ENCODE measurements at places on chromosomes 7 and 10.
A peak's percentile ranks its signal among the peaks of the same experiment; 100 is the strongest.

GRCh38 chr7:27139334-27140125, 4.0 kb downstream of the HOXA5 start:
- no peaks in the 10 kb centered on the region for H3K36me3 ChIP-seq
- peaks cover 97% of the 10 kb centered on the region for H3K27me3 ChIP-seq
- H3K27ac ChIP-seq = no peak overlapping the region
- DNase-seq = no peak
- H3K4me3 ChIP-seq = peak overlapping the region; percentile 47

- no peak overlapping the region for H3K4me3 ChIP-seq
- no peaks in the 10 kb centered on the region for H3K27me3 ChIP-seq
- H3K36me3 ChIP-seq = no peaks in the 10 kb centered on the region
- DNase-seq = no peak
- no peak overlapping the region for H3K27ac ChIP-seq
Measured at GRCh38 chr10:46218921-46219320, 67.9 kb upstream of the ANTXRL start.

DNA sequence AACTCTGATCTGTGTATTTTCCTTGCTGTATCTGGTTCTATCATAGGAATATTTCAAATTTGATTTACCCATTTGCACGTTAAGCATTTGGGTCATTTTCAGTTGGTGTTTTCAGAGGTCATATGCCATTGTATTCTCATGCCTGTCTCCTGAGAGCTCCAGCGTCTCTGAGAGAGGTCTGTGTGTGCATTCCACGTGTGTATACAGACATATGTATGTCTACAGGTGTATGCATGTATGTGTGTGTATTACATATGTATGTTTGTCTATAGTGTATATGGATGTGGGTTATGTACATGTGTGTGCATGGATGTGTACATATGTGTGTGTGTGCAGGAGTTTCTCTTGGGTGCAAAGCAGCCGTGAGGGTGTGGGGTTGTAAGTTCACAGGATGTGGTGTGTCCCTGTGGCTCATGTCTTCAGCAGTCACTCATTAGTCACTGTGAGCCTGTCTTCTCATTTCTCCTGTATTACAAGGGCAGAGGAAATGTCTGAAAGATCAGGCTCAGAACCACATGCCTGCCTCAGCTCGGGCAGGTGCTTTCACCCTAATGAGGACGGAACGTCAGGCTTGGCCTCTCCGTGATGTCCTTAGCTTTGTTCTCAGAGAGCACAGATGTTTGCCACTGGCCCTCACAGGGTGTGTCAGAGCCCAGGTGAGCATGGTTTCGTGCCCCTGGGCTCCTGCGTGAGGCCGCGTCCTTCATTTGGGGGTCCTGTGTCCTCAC, 101.6 kb downstream of the NKX6-2 start:
- H3K27me3 ChIP-seq = no peaks in the 10 kb centered on the region
- no peak overlapping the region for H3K4me3 ChIP-seq
- H3K27ac ChIP-seq = no peak overlapping the region
- H3K36me3 ChIP-seq = no peaks in the 10 kb centered on the region
- DNase-seq = no peak
- H3K4me1 ChIP-seq = no peaks in the 10 kb centered on the region

- no peaks in the 10 kb centered on the region for H3K36me3 ChIP-seq
- H3K27me3 ChIP-seq = no peaks in the 10 kb centered on the region
- no peaks in the 10 kb centered on the region for H3K4me1 ChIP-seq
- H3K4me3 ChIP-seq = no peak overlapping the region
Measured at GRCh38 chr7:1845536-1846311, 175.6 kb downstream of the ELFN1 start.

DNA sequence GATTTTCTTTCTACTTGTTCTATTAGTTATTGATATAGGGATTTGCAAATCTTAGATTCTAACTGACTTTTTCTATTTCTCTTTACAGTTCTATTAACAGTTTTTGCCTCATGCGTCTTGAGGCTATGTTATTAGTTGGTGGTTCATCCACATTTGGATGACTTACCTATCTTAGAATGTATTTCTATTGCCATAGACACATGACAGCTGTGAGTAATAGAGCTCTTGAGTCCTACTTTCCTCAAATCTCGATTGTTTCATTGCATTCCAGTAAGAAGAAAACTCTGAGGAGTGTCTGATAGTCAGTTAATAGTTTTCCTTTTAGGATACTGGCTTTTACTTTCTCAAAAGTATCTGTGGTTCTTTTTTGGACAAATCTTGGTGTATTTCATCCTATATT, 241.4 kb upstream of the ZNF32 start:
- no peaks in the 10 kb centered on the region for H3K27me3 ChIP-seq
- H3K27ac ChIP-seq = no peak overlapping the region
- no peaks in the 10 kb centered on the region for H3K36me3 ChIP-seq

GRCh38 chr7:95427914-95428516, 6.8 kb downstream of the PON2 start:
- no peak for DNase-seq
- no peak overlapping the region for H3K4me3 ChIP-seq
- H3K27ac ChIP-seq = no peak overlapping the region

- no peaks in the 10 kb centered on the region for H3K27me3 ChIP-seq
- H3K27ac ChIP-seq = no peak overlapping the region
- no peak overlapping the region for H3K4me3 ChIP-seq
- peaks cover 10% of the 10 kb centered on the region for H3K4me1 ChIP-seq
- no peak for DNase-seq
Measured at GRCh38 chr10:36188461-36188860, 546.4 kb upstream of the FZD8 start.

GRCh38 chr7:92155108-92155739, 20.9 kb upstream of the CYP51A1 start:
- no peaks in the 10 kb centered on the region for H3K27me3 ChIP-seq
- H3K27ac ChIP-seq = no peak overlapping the region
- no peaks in the 10 kb centered on the region for H3K4me1 ChIP-seq
- H3K4me3 ChIP-seq = no peak overlapping the region

GRCh38 chr10:93139059-93139655, 65.5 kb downstream of the CYP26A1 start:
- no peaks in the 10 kb centered on the region for H3K36me3 ChIP-seq
- no peak overlapping the region for H3K4me3 ChIP-seq
- no peaks in the 10 kb centered on the region for H3K4me1 ChIP-seq
- H3K27me3 ChIP-seq = no peaks in the 10 kb centered on the region

DNA sequence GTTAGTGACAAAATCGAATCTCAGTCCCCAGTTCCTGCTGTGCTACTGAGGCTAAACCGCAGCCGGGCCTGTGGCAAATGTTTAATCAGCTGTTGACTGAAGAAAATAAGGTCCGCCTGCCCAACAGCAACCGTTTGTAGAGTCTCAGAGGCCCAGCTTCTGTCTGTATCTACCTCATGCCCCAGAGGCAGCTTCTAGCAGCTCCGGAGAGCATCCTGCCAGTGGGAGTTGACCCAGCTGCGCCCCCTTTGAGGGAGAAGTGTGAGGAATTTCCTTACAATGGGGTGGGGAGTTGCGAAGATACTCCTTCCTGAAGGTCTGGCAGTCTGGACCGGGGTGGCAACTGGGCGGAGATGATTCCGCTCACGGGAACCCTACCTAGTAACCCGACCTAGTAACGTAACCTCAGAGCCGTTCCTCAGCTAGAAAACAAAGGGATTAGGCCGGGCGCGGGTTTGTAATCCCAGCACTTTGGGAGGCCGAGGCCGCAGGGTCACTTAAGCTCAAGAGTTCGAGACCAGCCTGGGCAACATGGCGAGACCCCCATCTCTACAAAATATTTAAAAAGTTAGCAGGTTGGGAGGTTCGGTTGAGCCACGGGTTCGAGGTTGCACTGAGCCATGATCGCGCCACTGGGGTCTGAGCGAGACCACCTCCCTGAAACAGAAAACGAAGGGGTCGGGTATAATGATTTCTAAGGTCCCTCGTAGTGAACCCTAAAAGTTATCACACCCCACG, 846 bp upstream of the ZNF775 start:
- no peaks in the 10 kb centered on the region for H3K27me3 ChIP-seq
- peak; percentile 88 for DNase-seq
- peak overlapping the region; percentile 70 for H3K27ac ChIP-seq
- peaks cover 10% of the 10 kb centered on the region for H3K36me3 ChIP-seq

GRCh38 chr7:117087639-117088396, 134.5 kb downstream of the ST7 start:
- no peaks in the 10 kb centered on the region for H3K27me3 ChIP-seq
- H3K27ac ChIP-seq = no peak overlapping the region
- no peak for DNase-seq
- H3K4me3 ChIP-seq = no peak overlapping the region

GRCh38 chr7:159247910-159248309, 103.2 kb upstream of the VIPR2 start:
- DNase-seq = no peak
- no peaks in the 10 kb centered on the region for H3K27me3 ChIP-seq
- no peak overlapping the region for H3K4me3 ChIP-seq
- no peaks in the 10 kb centered on the region for H3K4me1 ChIP-seq
- no peak overlapping the region for H3K27ac ChIP-seq

DNA sequence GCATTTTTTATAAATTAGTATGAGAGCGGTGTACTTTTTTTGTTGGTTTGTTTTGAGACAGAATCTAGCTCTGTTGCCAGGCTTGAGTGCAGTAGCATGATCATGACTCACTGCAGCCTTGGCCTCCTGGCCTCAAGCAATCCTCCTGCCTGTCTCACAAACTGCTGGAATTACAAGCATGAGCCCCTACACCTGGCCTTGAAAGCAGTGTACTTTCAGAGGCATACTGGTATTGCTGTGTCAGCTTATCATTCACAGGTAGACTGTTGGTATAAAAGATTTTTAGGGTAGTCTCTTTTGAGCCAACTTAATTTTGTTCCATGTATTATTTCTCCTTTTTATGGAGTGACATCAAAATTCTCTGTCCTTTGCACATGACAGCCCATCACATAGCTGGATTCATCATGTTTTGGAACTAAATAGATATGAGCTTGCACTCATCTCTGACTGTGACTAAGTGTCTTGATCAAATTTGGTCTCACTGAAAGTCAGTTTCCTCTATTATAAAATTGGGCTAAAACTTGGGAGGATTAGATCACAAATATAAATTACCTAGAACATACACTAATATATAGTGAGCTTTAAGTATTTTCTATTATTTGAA, 12.4 kb downstream of the GNAT3 start:
- no peak overlapping the region for H3K4me3 ChIP-seq
- H3K4me1 ChIP-seq = no peaks in the 10 kb centered on the region
- DNase-seq = no peak
- no peaks in the 10 kb centered on the region for H3K36me3 ChIP-seq

- no peaks in the 10 kb centered on the region for H3K27me3 ChIP-seq
- H3K36me3 ChIP-seq = no peaks in the 10 kb centered on the region
- no peak for DNase-seq
- no peaks in the 10 kb centered on the region for H3K4me1 ChIP-seq
Measured at GRCh38 chr10:6065406-6065805, 3.2 kb upstream of the IL2RA start.

DNA sequence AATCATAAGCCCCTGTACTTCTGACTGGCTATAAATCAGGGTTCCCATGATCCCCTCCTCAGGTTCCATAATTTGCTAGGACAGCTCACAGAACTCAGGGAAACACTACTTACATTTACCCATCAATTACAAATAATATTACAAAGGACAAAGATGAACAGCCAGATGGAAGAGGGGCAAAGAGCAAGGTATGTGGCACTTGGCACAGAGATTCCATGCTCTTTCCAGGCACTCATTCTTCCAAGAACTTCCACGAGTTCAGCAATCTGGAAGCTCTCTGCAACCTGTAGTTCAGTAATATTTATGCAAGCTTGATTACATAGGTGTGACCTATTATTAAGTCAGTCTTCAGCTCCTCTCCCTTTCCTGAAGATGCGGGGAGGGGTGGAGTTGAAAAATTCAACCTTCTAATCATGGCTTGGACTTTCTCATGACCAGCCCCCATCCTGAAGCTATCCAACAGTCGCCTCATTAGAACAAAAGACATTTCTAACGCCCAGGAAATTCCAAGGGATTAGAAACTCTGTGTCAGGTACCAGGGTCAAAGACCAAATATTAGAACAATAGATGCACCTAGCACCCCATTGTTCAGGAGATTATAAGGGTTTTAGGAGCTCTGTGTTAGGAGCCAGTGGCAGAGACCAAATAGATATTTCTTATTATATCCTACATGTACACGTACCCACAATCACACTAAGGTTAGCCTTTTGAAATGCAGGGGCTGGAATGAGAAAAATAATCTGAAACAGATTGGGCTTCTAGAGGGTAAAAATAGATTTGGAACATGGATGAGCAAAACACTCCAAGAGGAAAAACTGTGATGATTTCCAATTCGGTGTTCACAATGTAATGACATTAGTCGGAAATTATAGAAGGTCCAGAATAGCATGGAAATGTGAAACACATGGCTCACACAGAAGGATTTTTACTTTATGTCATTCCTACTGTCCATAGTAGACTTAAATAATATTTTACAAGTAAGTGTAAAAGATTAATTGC, 7.0 kb downstream of the ANKMY2 start:
- H3K4me1 ChIP-seq = no peaks in the 10 kb centered on the region
- H3K27ac ChIP-seq = no peak overlapping the region
- no peak overlapping the region for H3K4me3 ChIP-seq

DNA sequence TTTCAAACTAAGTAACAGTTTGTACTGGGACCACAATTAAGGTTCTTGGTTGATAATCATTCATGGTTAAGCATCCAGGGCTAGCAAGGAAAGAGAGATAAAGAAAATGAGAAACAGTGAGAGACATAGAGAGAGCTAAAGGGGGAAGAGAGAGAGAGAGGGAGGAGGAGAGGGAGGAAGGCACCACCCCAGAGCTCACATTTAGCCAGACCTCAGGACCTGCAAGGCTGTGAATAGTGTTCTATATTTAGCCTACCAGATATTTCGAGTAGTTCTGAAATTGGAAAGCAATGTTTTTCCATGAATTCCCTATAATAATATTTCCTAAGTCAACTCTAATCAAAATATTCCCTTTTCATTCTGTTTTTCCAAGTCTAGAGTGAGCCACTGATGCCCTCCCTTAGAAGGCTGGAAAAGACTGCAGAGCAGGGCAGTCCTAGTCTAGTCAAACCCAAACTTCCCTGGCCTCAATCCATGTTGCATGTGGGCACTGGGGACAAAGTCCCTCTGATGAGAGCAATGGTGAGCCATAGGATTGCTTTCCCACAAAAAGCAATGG, 119.4 kb upstream of the INHBA start:
- H3K27me3 ChIP-seq = no peaks in the 10 kb centered on the region
- H3K36me3 ChIP-seq = no peaks in the 10 kb centered on the region
- H3K4me1 ChIP-seq = no peaks in the 10 kb centered on the region
- DNase-seq = no peak

- no peak for DNase-seq
- H3K36me3 ChIP-seq = no peaks in the 10 kb centered on the region
- H3K4me1 ChIP-seq = no peaks in the 10 kb centered on the region
- H3K4me3 ChIP-seq = no peak overlapping the region
- H3K27me3 ChIP-seq = no peaks in the 10 kb centered on the region
- H3K27ac ChIP-seq = no peak overlapping the region
Measured at GRCh38 chr10:102808380-102808779, 28.8 kb downstream of the CYP17A1 start.

DNA sequence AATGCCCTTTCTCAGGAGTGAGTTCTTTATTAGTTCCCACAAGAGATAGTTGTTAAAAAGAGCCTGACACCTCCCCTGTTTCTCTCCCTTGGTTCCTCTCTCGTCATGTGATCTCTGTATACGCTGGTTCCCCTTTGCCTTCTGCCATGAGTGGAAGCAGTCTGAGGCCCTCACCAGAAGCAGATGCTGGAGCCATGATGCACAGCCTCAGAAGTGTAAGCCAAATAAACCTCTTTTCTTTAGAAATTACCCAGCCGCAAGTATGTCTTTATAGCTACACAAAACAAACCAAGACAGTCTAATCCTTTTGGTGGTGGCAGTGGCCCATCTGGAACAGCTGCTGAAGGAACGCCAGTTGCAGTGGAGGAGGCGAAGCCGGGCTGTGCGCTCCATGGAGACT, 9.3 kb downstream of the DNAJB9 start:
- H3K27me3 ChIP-seq = no peaks in the 10 kb centered on the region
- no peak overlapping the region for H3K4me3 ChIP-seq
- no peak overlapping the region for H3K27ac ChIP-seq
- no peak for DNase-seq
- H3K4me1 ChIP-seq = no peaks in the 10 kb centered on the region
- 0 out of 2 replicates have a peak, but pooled peaks cover 3% of the 10 kb centered on the region for H3K36me3 ChIP-seq

All from H1 (cell line).